ENCODE measurements at places on chromosomes 4 and X.

DNA sequence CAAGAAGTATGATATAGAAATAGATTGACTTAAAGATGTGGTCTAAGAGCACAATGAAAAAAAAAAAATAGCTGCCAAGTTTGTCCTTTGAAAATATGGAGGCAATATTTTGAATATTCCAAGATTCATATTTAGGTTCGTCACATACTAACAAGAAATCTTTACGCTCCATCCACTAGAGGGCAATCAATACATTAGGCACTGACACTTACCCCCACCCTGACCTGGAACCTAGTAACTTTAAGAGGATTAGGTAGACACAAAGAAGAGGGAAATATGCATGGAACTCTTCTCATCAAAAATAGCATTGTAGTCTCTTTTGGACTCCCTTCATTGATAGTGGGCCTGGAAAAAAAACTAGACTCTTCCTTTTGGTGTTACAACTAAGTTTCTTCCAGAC lies 1108.1 kb downstream of the PCDH19 start:
- DNase-seq, result no peak

GRCh38 chr4:54268151-54268550 lies 39.1 kb downstream of the PDGFRA start:
- no peak for DNase-seq

GRCh38 chr4:146959692-146960091 lies 14.0 kb upstream of the TTC29 start:
- DNase-seq, result no peak

GRCh38 chr4:41432219-41432618 lies 105.7 kb upstream of the LIMCH1 start:
- DNase-seq, result no peak
